ENCODE measurements at places on chromosomes 2 and 18.

DNA sequence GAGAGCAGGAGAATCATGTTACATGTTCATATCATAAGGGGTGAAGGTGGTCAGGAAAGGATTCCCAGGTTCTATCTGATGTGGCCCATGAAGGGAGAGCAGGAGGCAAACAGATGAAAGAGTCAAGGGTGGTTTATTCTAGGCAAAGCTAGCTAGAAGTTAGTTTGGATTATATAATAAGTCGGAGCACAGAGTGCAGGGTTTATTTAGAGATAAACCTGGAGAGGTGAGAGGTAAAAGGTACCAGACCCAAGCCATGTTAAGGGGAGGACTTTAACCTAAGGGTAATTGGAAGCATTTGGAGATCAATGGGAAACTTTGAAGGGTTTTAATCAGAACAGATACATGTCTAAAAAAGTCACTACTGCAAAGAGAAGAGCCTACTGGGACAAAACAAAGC, 69.2 kb upstream of the LRATD1 start:
- no peak for DNase-seq

GRCh38 chr2:233829193-233830110, 24.9 kb downstream of the HJURP start:
- no peak for DNase-seq

GRCh38 chr18:25186871-25187270, 165.1 kb downstream of the ZNF521 start:
- DNase-seq: no peak

DNA sequence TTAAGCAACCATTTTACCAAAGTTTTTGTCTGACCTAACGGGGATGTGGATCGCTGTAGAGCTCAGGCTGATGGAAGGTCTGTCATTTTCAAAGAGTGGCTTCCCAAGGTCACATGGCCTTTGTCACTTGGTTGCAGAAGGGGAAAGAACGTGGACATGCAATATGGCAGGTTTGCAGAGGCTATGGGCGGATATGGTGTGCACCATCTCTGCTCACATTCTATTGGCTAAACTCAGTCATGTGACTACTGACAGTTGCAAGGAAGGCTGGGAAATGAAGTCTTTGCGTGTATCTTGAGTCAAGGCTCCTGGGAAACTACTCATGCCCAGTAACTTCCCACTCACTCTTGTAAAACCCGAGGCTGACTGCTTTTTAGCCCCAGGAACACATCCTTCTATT, 96.8 kb downstream of the ST6GAL2 start:
- no peak for DNase-seq

- DNase-seq: no peak
Measured at GRCh38 chr18:79855147-79855933, 57.6 kb downstream of the KCNG2 start.

DNA sequence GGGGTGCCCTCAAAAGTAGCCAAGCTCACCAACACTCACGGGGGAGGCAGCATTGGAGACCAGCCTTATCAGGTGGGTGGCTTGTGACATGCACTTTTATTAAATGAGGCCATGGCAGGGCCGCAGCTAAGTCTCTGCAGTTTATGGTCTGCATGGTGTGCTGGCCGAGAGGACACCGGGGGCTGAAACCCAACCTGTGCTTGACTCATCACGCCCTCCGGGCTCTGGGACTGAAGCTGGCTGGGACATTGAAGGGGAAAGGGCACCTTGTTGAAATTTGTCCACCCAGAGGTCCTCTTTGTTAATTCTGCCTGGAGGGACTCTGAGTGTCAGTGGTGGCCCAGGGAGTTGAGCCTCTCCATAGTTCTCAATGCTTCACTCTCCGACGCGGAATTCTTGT, 17.7 kb upstream of the NTSR2 start:
- no peak for DNase-seq

- no peak for DNase-seq
Measured at GRCh38 chr2:177489719-177490301, 97.2 kb downstream of the AGPS start.

DNA sequence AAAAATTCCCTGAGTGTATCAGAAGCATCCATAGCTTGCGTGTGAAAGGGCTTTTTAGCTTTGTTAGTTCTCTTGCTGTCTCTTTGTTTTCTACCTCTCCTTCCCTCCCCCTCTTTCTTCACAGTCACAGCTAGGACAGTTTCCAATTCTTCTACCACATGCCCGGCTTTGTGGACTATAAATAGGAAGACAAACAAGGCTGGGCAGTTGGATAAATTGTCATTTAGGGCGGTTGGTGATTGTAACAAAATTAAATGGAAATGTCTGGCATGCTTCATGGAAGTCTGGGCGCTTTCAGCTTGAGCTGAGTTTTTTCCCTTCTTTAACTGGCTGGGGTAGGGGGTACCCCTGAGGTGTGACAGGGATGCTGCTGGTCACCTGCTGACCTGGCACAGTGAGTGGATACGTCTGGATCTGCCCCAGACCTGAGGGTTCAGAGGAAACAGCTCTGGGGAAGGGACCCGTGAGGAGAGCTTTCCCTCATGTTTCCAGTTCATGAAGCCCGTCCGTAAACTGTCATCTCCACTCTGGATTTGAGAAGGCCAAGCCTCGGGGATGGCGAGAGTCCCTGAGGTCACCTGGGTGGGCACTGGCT, 29.0 kb upstream of the GIGYF2 start:
- DNase-seq: no peak

- no peak for DNase-seq
Measured at GRCh38 chr18:37694516-37694915, 128.9 kb upstream of the CELF4 start.

DNA sequence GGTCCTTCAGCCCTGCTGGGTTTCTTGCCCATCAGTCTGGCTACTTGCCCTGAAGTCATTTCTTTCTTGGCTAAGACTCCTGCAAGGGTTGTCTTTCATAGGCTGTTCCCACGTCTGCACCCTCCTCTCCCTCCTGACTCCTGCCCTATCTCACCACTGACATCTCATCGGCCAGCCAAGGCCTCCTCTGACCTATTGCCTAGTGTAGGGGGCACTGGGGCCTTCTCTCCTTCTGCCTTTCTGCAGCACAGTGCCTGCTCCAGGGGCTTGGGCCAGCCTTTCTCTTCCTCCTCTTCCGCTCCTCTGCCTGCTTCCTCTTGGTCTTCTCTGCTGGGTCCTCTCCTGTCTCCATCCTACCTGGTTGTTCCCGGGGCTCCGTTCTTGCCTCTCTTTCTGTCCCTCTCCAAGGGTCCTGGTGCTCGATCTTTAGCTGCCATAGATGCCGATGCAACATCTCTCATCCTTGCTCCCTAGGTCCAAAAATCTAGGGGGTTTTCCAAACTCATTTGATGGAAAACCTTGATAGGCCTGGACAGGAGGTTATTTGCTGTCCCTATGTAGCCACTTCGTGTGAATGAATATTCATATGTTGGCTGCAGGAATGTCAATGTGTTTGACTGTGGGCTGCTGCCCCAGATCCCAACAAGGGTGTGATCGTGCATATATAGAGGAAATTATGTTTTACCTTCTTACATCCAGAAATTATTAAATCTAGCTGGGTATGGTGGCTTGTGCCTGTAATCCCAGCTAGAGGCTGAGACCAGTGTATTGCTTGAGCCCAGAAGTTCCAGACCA, 9.7 kb upstream of the NT5DC4 start:
- DNase-seq: no peak

DNA sequence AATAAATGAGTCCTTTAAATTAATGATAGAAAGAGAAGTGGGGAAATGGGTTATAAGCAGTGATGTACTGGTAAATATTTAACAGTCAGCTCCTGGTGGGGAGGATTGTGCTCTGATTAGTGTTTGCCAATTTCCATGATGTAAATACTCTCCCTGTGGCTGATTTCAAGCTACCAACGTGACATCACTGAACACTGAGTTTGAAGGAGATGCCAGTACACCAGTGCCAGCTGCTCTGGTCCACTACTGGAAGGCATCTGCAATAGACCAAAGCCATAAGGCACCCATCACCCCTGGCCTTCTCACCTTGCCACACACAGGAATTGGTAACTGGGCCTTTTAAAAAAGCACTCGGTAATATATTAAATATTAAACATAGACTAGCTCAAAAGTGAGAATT, 77.7 kb downstream of the TGOLN2 start:
- DNase-seq: no peak

- DNase-seq: no peak
Measured at GRCh38 chr18:50311650-50312049, 24.2 kb upstream of the CXXC1 start.

DNA sequence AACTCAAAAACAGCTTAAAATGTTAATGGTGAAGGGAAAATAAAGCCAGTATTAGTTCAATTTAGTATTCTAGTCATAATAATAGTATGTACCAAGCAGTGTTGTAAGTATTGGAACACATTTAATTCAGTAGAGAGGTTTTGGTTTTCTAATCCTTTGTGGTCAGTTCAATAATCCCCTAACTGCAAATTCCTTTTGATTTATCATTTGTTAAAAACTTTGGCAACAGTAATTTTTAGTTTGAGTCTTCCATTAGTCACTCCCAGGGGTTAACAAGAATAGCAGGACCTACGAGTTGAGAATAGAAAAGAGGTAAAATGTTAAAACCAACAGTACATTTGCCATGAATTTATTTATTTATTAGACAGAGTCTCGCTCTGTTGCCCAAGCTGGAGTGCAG, 10.7 kb downstream of the MRPL44 start:
- no peak for DNase-seq

DNA sequence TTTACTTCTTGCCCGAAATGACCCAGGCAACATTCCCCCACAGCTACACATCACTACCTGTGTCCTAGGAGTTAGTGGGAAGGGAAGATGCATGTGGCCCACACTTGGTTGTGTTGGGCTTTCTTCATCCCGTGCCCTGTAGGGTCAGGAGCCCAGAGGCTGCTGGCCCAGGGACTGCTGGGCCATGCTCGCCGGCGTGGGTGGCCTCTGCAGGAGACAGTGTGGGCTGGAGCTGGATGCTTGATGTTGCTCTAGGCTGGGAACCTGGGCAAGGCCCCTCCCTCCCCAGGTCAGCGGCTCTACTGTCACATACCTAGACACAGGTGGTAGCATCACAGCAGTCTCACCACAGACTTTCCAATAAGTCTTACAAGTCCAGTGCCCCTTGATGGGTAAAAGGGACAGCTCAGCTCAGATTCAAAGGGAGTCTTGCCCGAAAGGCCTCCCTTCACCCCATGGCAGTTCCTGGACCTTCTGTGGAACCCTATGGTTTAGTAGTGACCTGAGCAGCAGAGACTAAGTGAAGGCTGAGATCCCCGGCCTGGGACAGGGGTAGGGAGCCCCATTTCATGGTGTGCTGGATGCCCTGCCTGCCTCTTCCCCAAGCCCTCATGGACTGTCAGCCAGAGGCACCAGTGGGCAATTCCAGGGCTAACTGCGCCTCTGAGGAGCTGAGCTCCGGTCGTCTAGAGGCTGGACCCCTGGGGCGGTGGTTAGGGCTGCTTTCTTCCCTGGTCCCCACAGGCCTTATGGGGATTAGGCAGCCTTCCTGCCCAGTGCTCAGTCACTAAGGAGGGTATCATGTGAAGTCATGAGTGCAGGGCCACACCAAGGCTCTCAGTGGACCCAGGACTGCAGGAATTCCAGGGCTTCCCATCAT, 45.4 kb upstream of the FAHD2A start:
- no peak for DNase-seq

- DNase-seq: no peak
Measured at GRCh38 chr2:119592436-119592835, 48.2 kb downstream of the CFAP221 start.

- DNase-seq: no peak
Measured at GRCh38 chr18:5582076-5582475, 38.3 kb upstream of the EPB41L3 start.

- no peak for DNase-seq
Measured at GRCh38 chr2:234147335-234147861, 96.9 kb downstream of the SPP2 start.

DNA sequence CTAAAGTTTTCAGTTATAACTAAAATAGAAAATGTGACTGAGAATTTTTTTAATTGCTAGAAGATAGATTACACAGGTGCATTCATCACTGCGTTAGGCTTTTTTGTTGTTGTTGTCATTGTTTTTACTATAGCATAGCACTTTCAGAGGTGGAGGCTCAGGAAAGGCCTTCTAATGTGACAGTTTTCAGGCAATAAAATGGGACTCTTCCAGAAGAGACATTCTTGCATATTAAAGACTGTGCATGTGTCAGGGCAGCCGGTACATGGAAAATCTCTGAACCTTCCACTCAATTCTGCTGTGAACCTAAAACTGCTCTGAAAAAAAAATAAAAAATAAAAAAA, 175.2 kb downstream of the METTL4 start:
- DNase-seq: no peak

GRCh38 chr18:36284268-36284667, 13.2 kb upstream of the FHOD3 start:
- DNase-seq: no peak

DNA sequence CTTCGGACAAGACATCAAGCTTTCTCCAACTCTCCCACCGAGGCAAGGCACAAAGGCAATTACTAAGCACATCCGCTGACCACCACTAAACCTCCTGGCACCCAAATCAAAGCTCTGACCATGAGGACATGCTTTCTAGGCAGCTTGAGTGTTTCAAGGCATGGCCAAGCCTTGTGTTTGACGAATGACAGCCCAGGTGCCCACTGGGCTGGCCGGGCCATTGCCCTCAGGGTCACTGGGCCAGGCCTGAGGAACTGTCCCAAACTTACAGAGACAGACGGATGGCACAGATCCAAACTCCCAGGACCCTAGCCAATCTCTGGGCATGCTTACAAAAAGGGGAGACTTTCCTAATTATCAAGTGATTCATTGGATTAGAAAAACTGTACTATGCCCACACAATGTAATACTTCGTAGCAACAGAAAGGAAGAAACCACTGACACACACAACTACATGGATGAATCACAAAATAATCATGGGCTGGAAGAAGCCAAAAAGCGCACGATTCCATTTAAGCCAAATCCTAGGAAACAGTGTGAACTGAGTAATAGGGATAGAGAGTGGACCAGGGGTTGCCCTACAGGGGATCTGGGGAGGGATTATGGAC, 20.2 kb downstream of the CRACDL start:
- no peak for DNase-seq

- DNase-seq: no peak
Measured at GRCh38 chr2:208320686-208321085, 54.6 kb downstream of the PIKFYVE start.

- peak; percentile 32 for DNase-seq
Measured at GRCh38 chr18:59837586-59837985, 62.2 kb upstream of the PMAIP1 start.

- DNase-seq: no peak
Measured at GRCh38 chr2:113211226-113212105, 37.7 kb downstream of the PSD4 start.

DNA sequence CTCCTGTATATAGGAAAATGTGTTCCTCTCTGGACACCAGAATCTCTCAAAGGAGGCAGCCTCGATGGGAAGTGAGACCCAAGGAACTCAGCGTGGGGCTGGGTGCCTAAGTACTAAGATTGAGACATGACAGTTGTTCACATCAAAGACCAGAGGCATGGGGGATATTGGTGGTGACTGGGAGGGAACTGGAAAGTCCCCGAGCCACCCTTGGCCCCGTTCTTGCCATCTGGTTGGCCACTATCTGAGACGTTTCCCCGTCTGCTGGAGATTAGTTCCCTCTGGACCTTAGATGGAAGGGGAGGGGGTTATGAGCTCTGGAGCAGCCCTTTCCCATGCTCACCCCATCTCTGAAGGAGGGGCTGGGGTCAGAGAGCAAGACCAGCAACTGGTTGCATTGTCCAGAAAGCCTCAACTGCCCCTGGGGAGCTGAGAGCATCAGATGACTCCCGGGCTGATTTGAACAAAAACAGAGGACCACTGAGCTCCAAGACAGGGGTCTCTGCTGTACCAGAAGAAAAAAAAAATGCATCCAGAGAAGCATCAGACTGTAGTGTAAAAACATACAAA, 11.8 kb downstream of the FBLN7 start:
- no peak for DNase-seq

GRCh38 chr18:43846299-43846698, 569.0 kb upstream of the SYT4 start:
- no peak for DNase-seq

GRCh38 chr18:75828379-75828778, 400.9 kb upstream of the SMIM21 start:
- no peak for DNase-seq

Data from KG1 (cell line).